Testis (tissue), 5 donors: ENCODE measurements at places on chromosomes 6 and 20. TPM values are rescaled to one million over a fixed set of nuclear protein-coding genes. Genes with fewer than 3 reads are reported as not detected.
A peak's percentile ranks its signal among the peaks of the same experiment; 100 is the strongest.

DNA sequence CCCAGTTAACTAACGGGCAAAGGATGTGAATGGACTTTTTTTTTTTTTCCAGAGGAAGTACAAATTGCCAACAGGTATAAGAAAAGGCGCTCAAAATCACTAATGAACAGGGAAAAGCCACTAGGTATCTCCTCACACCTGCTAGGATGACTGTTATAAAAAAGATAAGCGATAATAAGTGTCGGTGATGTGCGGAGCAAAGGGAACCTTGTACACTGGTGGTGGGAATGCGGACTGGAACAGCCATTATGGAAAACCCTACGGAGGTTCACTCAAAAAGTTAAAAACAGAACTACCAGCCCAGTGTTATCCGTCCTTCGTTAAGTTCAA is 787 bp upstream of the RAB32 start:
- peak overlapping the region; percentile 82 for H3K4me3 ChIP-seq
- DNase-seq, result no peak
- H3K27me3 ChIP-seq, result no peaks in the 10 kb centered on the region
- peaks cover 11% of the 10 kb centered on the region for H3K4me1 ChIP-seq
- no peaks in the 10 kb centered on the region for H3K36me3 ChIP-seq
- peak overlapping the region; percentile 99 for H3K27ac ChIP-seq

- H3K4me1 ChIP-seq, result no peaks in the 10 kb centered on the region
- no peaks in the 10 kb centered on the region for H3K27me3 ChIP-seq
- no peak overlapping the region for H3K4me3 ChIP-seq
Measured at GRCh38 chr6:169416249-169416648, 162.6 kb upstream of the THBS2 start.

RFX6 gene
- total RNA-seq, result 0.94 TPM

DNA sequence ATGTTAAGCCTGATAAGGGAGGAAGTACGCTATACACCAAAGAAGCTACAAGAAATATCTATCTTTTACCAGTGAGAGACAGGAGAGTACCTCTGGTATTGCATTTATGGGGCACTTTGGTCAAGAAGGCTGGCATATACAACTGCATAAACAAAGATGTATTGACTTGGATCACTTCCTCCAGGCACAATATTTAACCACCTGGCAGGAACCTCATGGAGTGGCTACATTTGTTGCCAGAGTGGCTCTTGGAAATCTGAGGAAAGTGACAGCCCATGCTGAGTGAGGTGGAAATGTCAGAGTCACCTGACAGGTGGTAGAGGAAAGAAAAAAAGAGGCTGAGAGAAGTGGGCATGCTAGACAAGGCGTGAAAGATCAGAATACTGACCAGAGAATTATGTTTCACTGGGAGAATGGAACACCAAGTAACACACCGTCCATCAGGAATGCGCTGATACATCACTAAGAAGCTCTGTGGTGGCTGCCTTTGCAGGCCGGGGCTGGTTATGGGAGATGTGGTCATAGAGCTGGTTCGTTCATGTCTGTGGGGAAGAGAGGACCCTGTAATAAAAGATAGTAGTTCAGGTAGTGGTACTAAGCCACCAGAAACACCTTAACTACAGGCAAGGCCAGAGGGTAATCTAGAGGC is 61.4 kb upstream of the UFL1 start:
- DNase-seq, result no peak
- H3K4me1 ChIP-seq, result no peaks in the 10 kb centered on the region
- H3K4me3 ChIP-seq, result no peak overlapping the region
- H3K27ac ChIP-seq, result no peak overlapping the region
- no peaks in the 10 kb centered on the region for H3K27me3 ChIP-seq

DNA sequence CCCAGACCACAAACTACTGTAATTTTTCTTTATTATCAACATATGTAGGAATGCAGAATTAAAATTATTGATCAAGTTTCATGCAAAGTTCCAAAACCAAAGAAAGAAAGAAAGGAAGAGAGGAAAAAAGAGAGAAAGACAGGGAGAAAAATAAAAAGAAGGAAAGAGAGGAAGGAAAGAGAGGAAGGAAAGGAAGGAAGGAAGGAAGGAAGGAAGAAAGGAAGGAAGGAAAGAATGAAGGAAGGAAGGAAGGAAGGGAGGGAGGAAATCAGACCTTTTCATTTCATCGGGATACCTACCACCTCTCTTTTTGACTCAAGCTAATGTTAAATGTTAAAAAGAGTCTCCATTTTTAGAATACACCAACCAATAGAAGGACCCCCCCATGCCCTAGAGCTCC is 31.9 kb downstream of the DCDC2 start:
- H3K36me3 ChIP-seq, result no peaks in the 10 kb centered on the region
- H3K4me1 ChIP-seq, result no peaks in the 10 kb centered on the region
- no peak overlapping the region for H3K4me3 ChIP-seq
- H3K27ac ChIP-seq, result no peak overlapping the region
- no peaks in the 10 kb centered on the region for H3K27me3 ChIP-seq
- no peak for DNase-seq

ARFGEF3 gene
- 2.9 TPM for total RNA-seq

LZTS3 gene
- total RNA-seq, result 13.9 TPM

OR2B6 gene
- total RNA-seq, result not detected

- DNase-seq, result no peak
- no peaks in the 10 kb centered on the region for H3K36me3 ChIP-seq
- peaks cover 16% of the 10 kb centered on the region for H3K4me1 ChIP-seq
- no peak overlapping the region for H3K4me3 ChIP-seq
Measured at GRCh38 chr6:135185483-135185882, 4.4 kb downstream of the MYB start.

CDSN gene
- 0.06 TPM for total RNA-seq

HEY2 gene
- total RNA-seq, result 8.7 TPM

DNA sequence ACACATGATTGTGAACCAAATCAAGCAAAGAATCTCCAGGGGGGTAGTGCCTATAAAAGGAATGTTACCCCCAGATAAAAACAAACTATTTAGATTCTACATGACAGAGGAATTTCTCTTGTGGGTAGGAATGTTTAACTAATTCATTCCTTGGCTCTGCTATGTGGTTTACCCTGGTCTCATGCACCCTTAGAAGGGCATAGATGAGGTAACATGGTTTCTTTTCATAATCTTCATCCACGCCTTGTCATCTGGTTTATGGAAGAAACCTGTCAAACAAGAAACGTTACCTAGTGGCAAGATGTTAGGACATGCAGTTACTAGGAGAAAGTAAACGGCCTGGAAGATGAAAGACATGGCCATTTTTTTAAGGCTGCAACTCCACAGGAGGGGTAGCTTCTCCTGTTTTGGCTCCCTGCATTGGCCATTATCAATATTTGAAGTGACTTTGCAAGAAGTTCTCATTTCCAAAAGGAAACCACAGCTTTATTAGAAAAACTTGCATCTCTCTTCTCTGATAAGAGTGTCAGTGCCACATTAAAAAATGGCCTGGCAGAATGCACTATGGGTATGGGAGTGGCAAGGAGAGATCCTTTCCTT is 45.5 kb downstream of the STX11 start:
- H3K4me1 ChIP-seq, result no peaks in the 10 kb centered on the region
- no peaks in the 10 kb centered on the region for H3K36me3 ChIP-seq
- DNase-seq, result no peak
- H3K4me3 ChIP-seq, result no peak overlapping the region
- H3K27ac ChIP-seq, result no peak overlapping the region
- no peaks in the 10 kb centered on the region for H3K27me3 ChIP-seq

GRCh38 chr6:139650941-139651340 is 276.5 kb upstream of the CITED2 start:
- no peaks in the 10 kb centered on the region for H3K27me3 ChIP-seq
- no peak overlapping the region for H3K4me3 ChIP-seq
- no peaks in the 10 kb centered on the region for H3K4me1 ChIP-seq
- H3K27ac ChIP-seq, result no peak overlapping the region
- no peak for DNase-seq

DNA sequence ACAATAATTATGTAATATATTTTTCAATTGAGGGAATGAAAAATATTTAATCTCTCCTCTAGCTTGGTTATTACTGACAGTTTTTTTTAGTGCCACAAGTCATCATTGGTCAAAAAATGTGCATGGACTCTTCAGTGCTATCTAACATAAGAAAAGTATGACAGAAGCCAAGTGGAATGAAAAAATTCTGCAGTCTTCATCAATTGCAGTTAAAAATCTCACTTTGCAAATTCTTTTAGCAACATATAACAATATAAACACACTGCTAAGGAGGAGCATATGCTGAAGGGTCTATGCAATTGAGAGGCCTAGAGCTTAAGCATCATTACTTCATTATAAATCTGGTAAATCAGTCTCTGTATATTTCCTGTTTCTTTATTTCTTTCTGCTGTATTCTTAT is 175.1 kb downstream of the ARHGAP18 start:
- no peak overlapping the region for H3K4me3 ChIP-seq
- DNase-seq, result no peak
- H3K36me3 ChIP-seq, result no peaks in the 10 kb centered on the region
- no peaks in the 10 kb centered on the region for H3K4me1 ChIP-seq

GRCh38 chr6:7765575-7766325 is 39.9 kb downstream of the BMP6 start:
- no peak for DNase-seq
- no peak overlapping the region for H3K4me3 ChIP-seq
- H3K27ac ChIP-seq, result no peak overlapping the region
- no peaks in the 10 kb centered on the region for H3K36me3 ChIP-seq
- H3K4me1 ChIP-seq, result no peaks in the 10 kb centered on the region

- no peaks in the 10 kb centered on the region for H3K36me3 ChIP-seq
- no peak for DNase-seq
- H3K27ac ChIP-seq, result no peak overlapping the region
Measured at GRCh38 chr6:42359021-42359420, 92.7 kb downstream of the TRERF1 start.

DNA sequence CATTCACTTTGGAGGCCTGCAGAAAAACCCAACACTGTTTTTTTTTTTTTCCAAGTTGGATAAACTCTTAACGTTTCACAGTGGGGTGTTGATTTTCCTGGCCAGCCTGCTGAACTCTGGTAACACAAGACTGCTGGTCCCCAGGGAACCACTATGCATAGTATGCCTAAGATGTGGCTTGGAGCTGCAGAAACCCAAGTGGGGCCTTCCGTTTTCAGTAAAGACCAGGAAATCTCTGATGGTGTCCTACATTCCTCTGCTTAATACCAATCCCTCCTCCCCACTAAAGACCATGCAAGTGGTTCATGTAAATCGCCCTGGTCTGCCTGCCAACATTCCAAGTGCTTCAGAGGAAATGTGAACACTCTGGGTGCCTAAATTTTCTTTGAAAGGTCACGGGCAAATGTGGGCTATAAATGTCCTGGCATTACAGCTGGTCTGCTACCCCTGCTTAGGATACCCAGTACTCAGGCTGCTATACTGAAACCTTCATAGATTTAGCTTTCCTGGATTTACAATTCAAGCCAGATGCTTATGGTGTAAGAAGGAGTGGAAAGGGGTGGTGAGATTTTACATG is 615.4 kb downstream of the MAFB start:
- no peaks in the 10 kb centered on the region for H3K4me1 ChIP-seq
- no peak overlapping the region for H3K4me3 ChIP-seq
- no peaks in the 10 kb centered on the region for H3K27me3 ChIP-seq
- no peaks in the 10 kb centered on the region for H3K36me3 ChIP-seq
- DNase-seq, result no peak

PCK1 gene
- total RNA-seq, result 0.19 TPM

DNA sequence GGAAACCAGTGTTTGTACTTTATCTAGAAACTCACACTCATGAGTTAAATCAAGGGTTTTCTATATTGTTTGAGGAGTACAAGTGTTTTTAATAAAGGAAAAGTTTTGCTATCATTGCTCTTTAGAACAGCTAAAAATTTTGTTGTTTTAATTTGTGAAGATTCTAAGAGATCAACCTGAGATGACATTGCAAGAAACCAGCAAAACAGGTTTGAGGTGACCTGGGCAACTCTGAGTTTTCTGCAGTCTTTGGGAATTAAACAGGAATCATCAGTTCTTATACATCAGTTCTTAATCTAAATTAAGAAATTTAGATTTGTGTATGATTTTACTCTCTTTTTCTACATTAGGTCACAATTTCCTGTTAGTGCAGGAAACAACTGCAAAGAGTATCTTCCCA is 114.5 kb downstream of the JAG1 start:
- H3K4me1 ChIP-seq, result no peaks in the 10 kb centered on the region
- no peaks in the 10 kb centered on the region for H3K27me3 ChIP-seq
- H3K4me3 ChIP-seq, result no peak overlapping the region
- no peak for DNase-seq

SRXN1 gene
- 29.8 TPM for total RNA-seq

- peak overlapping the region; percentile 52 for H3K27ac ChIP-seq
- peak; percentile 83 for DNase-seq
- no peaks in the 10 kb centered on the region for H3K36me3 ChIP-seq
Measured at GRCh38 chr6:157323966-157324300, 614 bp upstream of the TMEM242 start.

DNA sequence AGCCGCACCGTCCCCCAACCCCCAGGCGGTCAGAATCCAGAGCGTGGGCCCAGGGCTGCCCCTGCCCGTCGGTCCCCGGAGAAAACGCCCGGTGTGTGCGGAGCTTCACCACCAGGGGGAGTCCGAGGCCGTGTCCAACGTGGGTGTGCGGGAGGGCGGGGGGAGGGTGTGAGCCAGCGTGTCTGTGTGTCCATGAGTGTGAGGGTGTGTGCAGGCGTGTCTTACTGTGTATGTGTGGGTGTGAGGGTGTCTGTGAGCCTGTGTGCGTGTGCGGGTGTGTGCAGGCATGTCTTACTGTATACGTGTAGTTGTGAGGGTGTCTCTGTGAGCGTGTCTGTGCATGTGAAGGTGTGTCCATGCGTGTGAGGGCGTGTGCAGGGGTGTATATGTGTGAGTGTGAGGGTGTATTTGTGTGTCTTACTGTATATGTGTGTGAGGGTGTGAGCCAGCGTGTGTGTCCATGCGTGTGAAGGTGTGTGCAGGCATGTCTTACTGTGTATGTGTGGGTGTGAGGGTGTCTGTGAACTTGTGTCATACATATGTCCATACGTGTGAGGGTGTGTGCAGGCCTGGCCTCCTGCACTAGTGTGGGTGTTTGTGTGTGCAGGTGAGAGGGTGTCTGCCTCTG is 24.6 kb upstream of the GATA5 start:
- H3K36me3 ChIP-seq, result no peaks in the 10 kb centered on the region
- H3K4me3 ChIP-seq, result no peak overlapping the region
- no peaks in the 10 kb centered on the region for H3K27me3 ChIP-seq
- H3K27ac ChIP-seq, result no peak overlapping the region

DNA sequence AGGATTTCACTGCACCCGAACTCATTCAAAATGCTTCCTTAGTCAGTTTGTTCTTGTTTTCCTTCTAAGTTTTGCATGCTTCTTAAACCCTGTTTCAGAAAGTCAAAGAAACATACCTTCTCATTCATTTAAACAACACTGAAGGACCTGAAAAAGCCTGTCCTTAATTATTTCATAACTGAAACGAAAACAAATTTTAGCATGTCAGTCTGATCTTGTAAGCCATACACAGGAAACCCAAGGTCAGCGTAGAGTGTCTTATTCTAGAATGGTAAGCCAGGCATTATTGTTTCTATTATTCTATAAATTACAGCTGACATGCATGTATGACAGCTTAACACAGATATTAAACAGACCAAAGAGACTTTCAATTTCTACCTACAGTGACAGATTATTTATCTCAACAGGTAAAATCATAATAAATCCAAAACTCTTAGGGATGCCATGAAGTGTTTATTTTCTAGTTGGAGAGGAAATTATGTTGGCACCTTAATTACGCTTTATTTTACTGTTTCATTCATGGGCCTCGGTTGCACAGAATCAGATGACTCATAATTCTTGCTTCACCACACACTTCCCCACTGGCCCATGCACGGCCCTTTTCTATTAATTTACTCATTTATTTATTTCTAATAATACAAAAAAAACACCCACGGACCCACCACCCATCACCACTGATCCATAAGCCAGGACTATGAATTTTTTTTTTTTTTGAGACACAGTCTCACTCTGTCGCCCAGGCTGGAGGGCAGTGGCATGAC is 39.3 kb upstream of the DUSP22 start:
- DNase-seq, result no peak
- H3K4me3 ChIP-seq, result no peak overlapping the region
- no peaks in the 10 kb centered on the region for H3K27me3 ChIP-seq
- H3K27ac ChIP-seq, result no peak overlapping the region
- H3K36me3 ChIP-seq, result no peaks in the 10 kb centered on the region
- H3K4me1 ChIP-seq, result no peaks in the 10 kb centered on the region

MCCD1 gene
- not detected for total RNA-seq
